ENCODE measurements at places on chromosomes 1 and 21. TPM values are rescaled to one million over a fixed set of nuclear protein-coding genes. Genes with fewer than 3 reads are reported as not detected.

RCSD1 gene
- 1.7 TPM for total RNA-seq

RBM11 gene
- 0.77 TPM for total RNA-seq

HAO2 gene
- not detected for total RNA-seq

MMEL1 gene
- total RNA-seq = not detected

SYT11 gene
- total RNA-seq = 6.5 TPM

IL12RB2 gene
- not detected for total RNA-seq

FCRL1 gene
- total RNA-seq = not detected

SV2A gene
- total RNA-seq = 5.8 TPM

CD247 gene
- not detected for total RNA-seq

S100A12 gene
- not detected for total RNA-seq

KCNC4 gene
- 2.3 TPM for total RNA-seq

TCHHL1 gene
- not detected for total RNA-seq

GPR153 gene
- 24.6 TPM for total RNA-seq

COL24A1 gene
- total RNA-seq = 0.23 TPM
